ENCODE measurements at places on chromosomes 7 and 10.

GRCh38 chr7:75658369-75658768 lies 80.4 kb downstream of the HIP1 start:
- DNase-seq: no peak

- no peak for DNase-seq
Measured at GRCh38 chr10:126659750-126660149, 10.7 kb downstream of the C10orf90 start.

DNA sequence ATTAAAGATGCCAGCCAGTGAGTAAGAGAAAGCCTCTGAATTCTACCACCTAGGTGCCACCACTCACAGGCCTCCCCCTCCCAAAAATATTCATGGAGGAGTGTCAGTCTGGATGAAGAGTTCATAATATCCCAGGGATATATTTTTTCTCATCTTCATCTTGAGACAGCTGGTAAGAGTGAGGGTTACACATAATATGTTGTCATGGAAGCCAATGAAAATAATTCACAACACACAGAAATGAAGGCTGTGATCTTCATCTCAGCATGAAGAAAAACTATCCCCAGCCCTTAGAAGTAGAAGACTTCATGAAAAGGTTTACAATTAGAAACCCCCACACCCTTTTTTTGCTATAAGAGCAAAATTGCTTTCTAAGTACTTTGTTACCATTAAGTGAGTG lies 175.6 kb downstream of the DNAH11 start:
- no peak for DNase-seq

DNA sequence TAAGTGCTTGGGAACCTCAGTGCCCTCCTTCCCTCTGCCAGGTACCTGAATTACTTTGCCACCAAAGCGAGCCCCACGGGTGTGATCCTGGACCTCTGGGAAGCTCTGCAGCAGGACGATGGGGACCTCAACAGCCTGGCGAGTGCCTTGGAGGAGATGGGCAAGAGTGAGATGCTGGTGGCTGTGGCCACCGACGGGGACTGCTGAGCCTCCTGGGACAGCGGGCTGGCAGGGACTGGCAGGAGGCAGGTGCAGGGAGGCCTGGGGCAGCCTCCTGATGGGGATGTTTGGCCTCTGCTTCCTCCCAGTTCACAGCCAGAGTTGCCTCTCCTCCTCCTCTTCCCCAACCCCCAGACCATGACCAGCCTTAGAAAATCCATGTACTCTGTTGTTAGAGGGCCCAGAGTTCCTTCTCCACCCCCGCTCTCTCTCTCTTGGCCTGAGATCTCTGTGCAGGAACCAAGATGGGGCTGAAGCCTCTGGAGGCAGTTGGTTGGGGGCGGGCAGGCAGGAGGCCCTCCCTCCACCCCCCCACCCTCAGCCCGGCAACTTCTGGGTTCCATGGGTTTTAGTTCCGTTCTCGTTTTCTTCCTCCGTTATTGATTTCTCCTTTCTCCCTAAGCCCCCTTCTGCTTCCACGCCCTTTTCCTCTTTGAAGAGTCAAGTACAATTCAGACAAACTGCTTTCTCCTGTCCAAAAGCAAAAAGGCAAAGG lies 19.8 kb upstream of the SLC29A3 start:
- no peak for DNase-seq

- DNase-seq: peak; percentile 45
Measured at GRCh38 chr7:2163600-2164555, 68.9 kb downstream of the MAD1L1 start.

GRCh38 chr7:16067711-16068110 lies 353.6 kb downstream of the CRPPA start:
- no peak for DNase-seq

GRCh38 chr10:82932451-82932850 lies 1057.5 kb downstream of the NRG3 start:
- DNase-seq: no peak

- DNase-seq: no peak
Measured at GRCh38 chr7:110779339-110779738, 311.6 kb upstream of the LRRN3 start.

GRCh38 chr7:104943502-104944343 lies 70.3 kb upstream of the KMT2E start:
- no peak for DNase-seq

DNA sequence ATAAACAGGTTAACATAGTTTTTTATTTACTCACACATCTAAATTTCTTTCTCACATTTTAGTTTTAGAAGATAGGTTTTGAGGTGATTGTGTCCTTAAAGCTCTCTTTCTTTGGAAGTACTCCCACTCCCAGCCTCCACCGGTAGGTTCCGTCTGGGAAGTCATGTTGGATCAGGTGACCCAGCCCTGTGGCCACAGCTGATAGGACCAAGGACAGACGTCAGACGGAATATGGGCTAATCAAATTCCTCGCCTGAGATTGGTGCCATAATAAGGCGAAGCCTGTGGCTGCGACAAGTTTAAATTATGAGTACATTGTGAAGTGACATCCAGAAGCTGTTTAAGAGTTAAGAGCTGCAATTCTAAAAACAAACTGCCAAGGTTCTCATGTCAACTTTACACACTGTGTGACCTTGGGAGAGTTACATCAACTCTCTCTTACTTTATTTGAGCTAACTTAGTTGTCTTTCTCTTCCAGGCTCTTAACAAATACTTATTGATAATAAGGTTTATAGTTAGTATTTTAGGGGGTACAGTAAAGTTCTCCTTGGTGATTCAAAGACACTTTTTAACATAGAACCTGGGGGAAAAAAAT lies 133.6 kb downstream of the NPY start:
- no peak for DNase-seq

- peak; percentile 30 for DNase-seq
Measured at GRCh38 chr7:98222533-98223195, 11.4 kb downstream of the BHLHA15 start.

DNA sequence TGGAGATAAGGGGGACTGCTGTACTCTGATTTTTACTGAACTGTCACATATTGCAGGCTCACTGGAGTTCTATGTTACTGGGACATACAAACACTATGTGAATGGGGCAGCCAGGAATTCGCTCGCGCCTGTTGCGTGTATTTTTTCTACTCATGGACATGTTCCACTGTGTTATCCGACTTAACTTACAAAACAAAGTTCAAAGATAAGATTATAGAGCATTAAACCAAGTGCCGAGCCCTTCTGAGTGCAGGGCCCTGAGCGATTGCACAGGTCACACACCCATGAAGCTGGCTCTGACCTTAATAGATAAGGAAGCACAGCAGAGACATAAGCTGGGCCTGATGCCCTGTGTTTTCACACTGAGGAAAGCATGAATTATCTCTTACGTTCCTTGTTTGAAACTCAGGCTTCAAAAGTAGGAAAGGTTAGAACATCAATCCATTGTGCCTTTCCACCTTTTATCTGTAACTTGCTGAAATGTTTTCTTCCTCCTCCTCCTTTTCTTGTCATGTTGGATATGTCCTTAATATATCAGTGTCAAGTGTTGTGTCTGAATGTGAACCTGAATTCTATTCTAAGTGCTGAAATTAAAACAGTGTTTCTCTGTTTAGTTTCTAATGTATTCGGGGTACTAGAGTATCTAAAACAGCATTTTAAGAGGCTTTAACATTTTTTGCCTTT lies 273.8 kb downstream of the AUTS2 start:
- DNase-seq: no peak

DNA sequence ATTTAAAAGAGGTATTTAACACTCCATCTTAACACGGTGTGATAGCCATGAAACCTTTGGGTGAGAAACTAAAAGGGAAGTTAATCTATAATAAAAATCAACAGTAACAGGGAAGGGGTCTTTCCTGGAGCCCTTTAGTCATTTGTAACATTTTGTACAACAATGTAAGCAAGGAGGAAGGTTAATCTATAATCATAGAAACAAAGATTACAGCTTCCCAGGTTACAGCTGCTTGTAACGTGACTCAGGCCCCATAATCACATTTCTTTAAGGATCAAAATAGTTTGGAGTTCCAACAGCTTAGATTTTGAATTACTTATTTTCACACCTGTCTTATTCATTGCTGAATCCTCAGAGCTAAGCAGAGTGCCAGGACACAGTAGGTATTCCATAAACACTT lies 17.9 kb upstream of the CC2D2B start:
- DNase-seq: no peak

DNA sequence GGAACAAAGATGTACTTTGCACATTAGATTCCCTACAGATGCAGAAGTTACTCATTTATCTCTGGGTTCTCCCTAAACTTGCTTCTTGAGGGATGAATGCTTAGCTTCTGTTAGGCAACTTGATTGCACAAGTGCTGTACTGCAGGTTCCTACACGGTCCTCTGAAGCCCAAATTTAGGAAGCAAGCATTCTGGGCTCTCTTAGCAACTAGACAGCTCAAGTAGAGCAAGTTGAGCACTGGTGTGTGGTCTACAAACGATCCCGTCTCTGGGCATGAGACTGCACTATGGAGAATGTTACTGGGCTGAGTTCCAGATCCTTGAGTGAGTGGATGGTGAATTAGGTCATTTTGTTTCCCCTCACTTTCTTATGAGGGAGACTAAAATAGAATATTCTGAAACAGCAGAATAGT lies 14.3 kb downstream of the SEMA3D start:
- DNase-seq: no peak

- DNase-seq: no peak
Measured at GRCh38 chr7:1151156-1151555, 8.8 kb downstream of the ZFAND2A start.

GRCh38 chr7:2680792-2681490 lies 7.1 kb upstream of the AMZ1 start:
- DNase-seq: peak; percentile 86

- no peak for DNase-seq
Measured at GRCh38 chr10:75068523-75068922, 42.9 kb upstream of the SAMD8 start.

GRCh38 chr10:42973411-42973810 lies 103.5 kb upstream of the RET start:
- no peak for DNase-seq

GRCh38 chr7:139640681-139641080 lies 117.2 kb downstream of the CLEC2L start:
- DNase-seq: no peak

- no peak for DNase-seq
Measured at GRCh38 chr10:115001506-115002381, 63.7 kb downstream of the TRUB1 start.

DNA sequence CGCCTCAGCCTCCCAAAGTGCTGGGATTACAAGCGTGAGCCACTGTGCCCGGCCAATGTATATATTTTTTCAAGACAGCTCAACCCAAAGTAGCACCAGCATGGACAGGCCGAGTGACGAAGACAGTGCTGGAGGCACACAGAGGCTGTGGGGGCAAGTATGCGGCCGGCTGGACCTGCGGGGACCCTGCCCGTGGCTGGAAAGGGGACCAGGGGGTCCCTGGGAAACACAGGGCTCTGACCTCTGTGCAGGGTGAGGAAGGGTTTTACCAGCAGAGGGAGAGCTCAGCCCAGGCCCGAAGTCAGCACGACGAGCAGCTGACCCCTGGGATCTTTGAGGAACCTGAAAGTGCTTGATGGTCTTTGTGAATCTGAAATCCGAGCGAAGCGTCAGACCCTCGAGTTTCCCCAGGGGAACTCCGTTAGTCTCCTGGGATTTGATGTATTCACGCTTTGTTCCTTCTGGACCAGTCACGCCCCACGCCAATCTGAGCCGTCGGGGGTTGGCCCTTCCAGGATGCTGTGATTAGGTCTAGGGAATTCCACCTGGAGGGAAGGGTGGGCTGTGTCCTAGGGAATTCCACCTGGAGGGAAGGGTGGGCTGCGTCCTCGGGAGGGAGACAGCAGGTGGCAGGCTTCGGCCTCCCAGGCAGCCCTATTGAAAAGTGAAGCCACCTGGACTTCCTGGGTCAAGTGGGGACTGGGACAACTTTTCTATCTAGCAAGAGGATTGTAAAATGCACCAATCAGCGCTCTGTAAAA lies 10.9 kb upstream of the ZFAND2A start:
- no peak for DNase-seq

DNA sequence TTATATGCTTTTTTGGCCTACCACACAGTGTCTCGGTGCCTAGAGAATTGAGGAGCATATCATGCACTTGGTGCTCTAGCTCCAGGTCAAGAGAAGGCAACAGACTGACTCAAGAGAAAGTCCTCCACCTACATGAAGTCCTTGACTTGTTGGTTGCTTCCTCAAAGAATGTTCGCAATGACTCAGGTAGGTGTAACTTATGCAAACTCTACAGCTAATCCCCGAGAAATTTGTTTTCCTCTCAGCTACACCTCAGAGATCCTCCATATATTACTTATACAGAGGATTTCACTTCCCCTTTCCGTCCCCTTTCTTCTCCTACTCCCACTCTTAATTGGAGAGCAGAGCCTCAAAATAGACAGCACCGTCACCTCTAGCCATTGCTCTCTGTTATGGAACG lies 1013.1 kb downstream of the KCNMA1 start:
- no peak for DNase-seq

GRCh38 chr10:74786126-74786525 lies 40.3 kb upstream of the KAT6B start:
- DNase-seq: no peak

GRCh38 chr10:129411772-129412171 lies 55.3 kb upstream of the MGMT start:
- no peak for DNase-seq

- DNase-seq: peak; percentile 60
Measured at GRCh38 chr7:31373337-31374289, 33.1 kb upstream of the NEUROD6 start.

DNA sequence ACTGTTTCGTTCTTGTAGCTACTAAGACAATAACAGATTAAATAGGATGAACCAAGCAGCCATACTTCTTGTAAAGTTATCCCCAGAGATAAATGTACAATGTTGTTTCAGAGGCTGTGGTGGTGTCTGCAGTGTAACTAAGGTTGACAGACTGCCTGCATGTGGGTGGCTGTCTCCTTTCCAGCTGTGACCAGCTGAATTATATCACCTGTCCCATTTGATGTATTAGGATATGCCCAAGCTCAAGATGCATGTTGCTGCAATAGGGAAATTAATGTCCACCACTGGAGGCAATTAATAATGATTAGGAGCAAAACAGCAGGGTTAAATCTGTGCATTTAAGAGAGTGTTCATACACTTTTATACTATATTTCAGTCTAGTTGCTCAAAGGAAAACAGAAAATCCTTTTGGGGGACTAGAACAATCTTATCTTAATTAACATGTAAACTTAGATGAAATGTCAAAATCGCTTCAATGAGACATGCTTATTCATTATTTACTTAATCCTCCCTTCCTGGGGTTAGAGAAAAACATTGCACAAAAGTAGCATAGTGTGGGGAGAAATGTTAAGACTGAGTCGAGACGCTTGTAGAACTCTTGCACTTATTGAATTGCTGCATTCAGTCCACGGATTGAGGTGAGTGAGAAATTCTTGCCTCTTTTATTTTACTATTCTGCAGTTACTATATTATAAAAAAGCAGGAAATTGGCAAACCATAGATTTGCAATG lies 269.0 kb downstream of the SNX10 start:
- no peak for DNase-seq

DNA sequence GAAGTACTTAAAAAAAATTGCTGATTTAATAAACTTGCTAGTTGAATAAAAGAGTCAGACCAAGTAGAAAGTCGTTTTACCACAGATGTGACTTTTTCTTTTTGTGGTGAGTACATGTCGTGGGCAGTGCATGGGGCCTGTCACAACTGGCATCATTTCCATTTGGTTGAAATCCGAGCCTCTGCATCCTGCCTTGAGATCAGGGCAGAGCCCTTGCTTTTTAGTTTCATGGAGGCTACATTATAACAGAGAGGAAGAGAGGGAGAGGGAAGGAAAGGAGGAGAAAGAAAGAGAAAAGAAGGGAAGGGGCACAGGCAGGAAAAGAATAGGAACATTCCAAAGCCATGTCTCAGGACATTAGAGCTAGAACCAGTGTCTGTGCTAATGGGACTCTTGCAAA lies 20.4 kb upstream of the INSYN2A start:
- DNase-seq: no peak

- no peak for DNase-seq
Measured at GRCh38 chr10:113519681-113520115, 33.2 kb upstream of the HABP2 start.

Measured in D341Med (cell line).